ENCODE measurements at places on chromosomes 7 and 10.

- peak; percentile 63 for DNase-seq
Observed at GRCh38 chr10:43229208-43230061, 37.4 kb downstream of the RASGEF1A start.

GRCh38 chr10:29749150-29749549 is 114.4 kb upstream of the SVIL start:
- no peak for DNase-seq

DNA sequence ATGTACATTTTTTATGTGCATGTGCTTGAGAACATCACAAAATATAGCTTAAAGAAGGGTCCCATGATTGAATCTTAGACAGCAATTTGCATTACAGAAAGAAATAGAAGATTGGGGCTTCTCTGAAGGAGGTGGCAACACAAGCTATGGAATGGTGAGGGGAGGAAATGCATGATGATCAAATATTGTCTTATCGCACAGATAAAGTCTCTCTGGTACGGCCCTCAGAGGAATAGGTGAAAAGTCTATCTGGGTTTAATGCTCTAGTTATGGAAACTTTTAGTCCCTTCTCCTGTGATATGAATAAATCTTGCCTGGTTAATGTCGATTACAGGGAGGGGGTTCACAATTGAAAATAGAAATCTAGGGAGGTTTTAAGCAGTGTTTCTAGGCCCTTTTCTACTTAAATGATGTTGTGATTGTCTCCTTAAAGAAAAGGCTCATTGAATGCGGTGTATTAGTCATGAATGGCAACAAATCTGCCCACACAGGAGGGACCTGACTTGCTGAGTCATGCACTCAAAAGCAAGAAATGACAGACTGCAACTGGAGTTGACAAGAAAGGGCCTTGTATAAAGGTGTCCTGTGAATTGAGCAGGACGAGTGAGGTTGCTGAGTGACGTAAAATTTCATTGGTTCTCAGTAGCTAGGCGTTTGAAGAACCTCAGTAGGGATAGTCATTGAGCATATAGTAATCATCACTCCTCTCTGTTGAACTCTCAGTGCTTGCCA is 133.4 kb upstream of the CSTF2T start:
- DNase-seq, result no peak

GRCh38 chr7:132779164-132779563 is 202.9 kb upstream of the PLXNA4 start:
- no peak for DNase-seq

DNA sequence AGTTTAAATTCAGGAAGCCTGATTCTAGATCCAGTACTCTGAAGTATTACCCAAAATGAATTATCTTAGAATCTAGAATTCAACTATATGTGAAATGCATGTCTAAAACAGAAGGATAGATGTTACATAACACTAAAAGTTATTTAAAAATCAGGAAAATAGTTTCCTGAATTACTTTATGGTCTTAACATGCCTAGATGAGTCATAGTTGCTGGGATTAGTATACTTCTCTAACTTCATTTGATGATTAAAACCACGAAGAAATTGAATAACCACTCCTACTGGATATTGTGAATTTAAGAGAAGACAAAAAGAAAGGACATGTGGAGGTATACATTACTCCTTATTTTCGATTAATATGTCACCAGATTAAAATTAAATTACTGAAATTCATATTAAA is 65.5 kb downstream of the ATAD1 start:
- no peak for DNase-seq

DNA sequence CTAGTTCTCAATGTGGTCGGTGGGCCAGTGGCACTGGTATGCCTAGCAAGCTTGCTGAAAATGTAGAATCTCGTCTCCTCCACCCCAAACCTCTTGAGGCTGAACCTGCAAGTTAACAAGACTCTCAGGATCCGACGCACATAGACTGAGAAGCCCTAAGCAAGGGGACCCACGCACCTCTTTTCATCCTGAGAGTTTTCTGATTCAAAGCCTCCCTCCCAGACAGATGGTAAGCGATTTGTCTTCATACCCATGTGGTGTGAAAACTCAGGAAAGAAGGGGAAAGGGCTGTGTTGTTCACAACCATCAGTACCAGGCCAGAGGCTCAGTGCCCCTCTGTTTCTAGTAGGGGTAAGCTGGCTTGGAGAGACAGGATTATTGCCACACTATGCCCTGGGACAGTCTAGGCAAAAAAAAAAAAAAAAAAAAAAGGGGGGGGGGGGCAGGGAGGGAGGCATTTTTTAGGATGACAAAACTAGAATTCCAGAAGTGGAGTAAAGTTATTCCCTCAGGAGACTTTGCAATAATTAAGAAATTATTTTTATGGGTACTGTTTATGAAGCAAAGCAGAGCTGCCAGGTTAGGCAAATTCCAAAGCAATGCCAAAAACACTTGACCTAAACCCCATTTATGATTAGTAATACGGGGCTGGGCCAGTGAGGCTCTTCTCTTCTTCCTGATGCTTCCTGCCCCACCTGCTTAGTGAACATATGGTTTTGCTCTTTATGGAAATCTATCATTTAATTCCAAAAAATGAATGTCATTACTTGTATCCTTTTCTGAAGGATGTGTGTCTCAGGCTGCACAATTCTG is 117.6 kb upstream of the PDLIM1 start:
- no peak for DNase-seq

- peak; percentile 4 for DNase-seq
Observed at GRCh38 chr7:44279731-44280505, 45.5 kb downstream of the CAMK2B start.

GRCh38 chr7:54663603-54664234 is 95.3 kb downstream of the SEC61G start:
- no peak for DNase-seq

- DNase-seq, result no peak
Observed at GRCh38 chr10:712089-712488, 22.6 kb upstream of the DIP2C start.

GRCh38 chr7:29968683-29969395 is 20.8 kb downstream of the SCRN1 start:
- no peak for DNase-seq

GRCh38 chr7:16634271-16634738 is 11.2 kb downstream of the ANKMY2 start:
- no peak for DNase-seq

- no peak for DNase-seq
Observed at GRCh38 chr10:107717046-107717445, 552.5 kb upstream of the SORCS1 start.

- DNase-seq, result no peak
Observed at GRCh38 chr10:129965959-129966358, 1.9 kb upstream of the EBF3 start.

- no peak for DNase-seq
Observed at GRCh38 chr7:42292991-42293521, 56.0 kb upstream of the GLI3 start.

DNA sequence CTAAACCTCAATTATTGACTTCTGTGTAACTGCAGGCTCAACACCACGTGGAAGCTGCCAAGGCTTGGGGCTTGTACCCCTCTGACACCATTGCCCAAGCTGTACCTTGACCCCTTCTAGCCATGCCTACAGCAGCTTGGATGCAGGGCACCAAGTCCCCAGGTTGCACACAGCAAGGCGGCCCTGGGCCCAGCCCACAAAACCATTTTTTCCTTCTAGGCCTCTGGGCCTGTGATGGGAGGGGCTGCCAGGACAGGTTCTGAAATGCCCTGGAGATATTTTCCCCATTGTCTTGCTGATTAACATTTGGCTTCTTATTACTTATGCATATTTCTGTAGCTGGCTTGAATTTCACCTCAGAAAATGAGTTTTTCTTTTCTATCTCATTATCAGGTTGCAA is 610.0 kb upstream of the LRRN3 start:
- no peak for DNase-seq

GRCh38 chr10:43389867-43390266 is 18.4 kb downstream of the FXYD4 start:
- DNase-seq, result no peak

DNA sequence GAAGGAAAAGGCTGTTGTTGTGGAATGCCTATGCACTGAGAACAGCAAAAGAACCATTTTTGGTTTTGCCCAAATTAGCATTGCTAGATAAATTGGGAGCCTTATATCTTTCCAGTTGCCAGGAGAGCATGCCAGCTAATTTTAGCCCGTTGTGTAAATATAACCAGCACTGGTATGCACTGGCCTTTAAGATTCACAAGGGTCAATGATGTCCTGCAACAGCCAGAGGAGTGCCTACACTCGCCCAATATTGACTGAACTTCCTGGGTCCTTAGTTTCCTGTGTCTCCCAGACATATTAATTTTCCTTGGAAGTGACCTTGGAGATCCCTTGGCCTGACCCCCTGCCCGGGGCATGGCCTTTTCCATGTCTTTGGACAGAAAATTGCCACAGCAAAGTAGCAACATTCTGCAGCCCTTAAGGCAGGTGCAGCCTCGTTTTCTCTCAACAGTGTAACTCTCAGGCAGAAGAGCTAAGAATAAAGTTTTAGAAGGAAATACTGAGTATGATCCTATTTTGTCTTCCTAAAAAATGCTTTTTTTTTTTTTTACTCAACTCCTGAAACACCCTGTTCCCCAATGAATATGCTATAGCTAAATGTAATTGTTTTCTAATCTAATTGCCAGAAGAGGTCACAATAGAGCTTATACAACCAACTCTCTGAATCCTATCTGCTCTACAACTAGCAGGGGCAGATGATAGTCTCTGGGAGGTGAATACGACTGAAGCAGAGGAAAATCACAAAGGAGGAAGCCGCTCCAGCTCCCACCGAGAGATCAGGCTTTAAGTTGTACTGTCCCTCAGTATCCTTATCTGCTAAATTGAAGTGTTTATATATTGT is 131.9 kb upstream of the PCGF5 start:
- DNase-seq, result no peak

GRCh38 chr10:29788113-29788512 is 153.3 kb upstream of the SVIL start:
- DNase-seq, result no peak

GRCh38 chr7:23539494-23539907 is 7.7 kb upstream of the TRA2A start:
- DNase-seq, result no peak

DNA sequence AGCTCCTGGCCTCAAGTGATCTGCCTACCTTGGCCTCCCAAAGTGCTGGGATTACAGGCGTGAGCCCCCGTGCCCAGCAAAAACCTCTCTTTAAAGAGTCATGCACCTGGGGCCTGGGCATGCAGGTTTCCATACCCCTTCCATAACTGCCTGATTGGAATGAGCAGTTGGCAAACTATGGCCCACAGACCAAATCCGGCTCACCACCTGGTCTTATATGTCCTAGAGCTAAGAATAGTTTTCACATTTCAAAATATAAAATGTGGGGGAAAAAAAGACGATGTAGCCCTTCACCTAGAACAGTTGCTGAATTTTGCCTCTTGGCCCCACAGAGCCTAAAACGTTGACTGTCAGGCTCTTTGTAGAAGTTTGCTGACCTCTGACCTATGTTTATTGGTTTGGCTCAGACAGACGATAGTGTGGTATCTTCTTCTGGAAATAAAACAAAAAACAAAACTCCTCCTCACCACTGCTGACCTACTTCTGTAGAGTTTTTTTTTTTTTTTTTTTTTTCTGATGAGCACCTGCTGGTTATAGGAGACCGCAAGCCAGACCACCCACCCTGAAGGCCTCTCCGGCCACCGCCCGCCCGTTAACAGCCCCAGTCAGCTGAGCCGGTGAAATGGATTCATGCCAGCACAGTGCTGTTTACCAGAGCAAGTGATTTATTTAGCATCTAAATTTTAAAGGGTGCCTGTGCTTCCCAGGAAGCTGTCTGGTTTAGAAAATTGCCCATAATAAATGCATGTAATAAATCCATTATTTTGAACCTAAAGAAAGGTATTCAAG is 33.5 kb upstream of the SFRP5 start:
- no peak for DNase-seq

DNA sequence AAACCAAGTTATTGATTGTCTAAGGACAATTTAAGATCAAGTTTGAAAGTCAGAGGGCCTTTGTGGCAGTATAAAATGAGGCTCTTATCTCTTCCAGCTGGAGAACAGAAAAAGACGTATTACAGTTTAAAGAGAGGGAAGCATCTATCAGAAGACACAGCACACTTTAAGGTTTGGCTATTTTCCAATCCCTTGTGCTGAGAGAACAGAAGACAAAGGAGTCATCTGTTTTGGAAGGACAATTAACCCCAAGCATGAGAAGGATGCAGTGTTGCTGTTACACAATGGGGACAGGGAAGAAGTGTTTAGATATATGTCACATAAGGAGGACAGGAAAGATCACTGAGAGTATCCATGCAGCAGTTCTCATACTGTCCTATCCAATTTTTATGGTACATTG is 1224.2 kb upstream of the SORCS1 start:
- no peak for DNase-seq

GRCh38 chr10:84525120-84525806 is 196.9 kb downstream of the CCSER2 start:
- DNase-seq, result no peak

Measured in activated naive CD4-positive, alpha-beta T cell treated with anti-CD3 and anti-CD28 coated beads, Interleukin-2, amount 10 ng/mL, durations not matched to agents 7 days and 5 days (primary cell).